ENCODE measurements at places on chromosomes 6 and 20.

- DNase-seq, result no peak
Observed at GRCh38 chr6:46056906-46057529, 41.4 kb upstream of the CLIC5 start.

GRCh38 chr6:161254464-161255253 is 19.2 kb downstream of the AGPAT4 start:
- no peak for DNase-seq

GRCh38 chr6:35025232-35026188 is 115.6 kb downstream of the TCP11 start:
- DNase-seq, result no peak

- DNase-seq, result peak; percentile 8
Observed at GRCh38 chr6:83467620-83468036, 36.8 kb upstream of the ME1 start.

DNA sequence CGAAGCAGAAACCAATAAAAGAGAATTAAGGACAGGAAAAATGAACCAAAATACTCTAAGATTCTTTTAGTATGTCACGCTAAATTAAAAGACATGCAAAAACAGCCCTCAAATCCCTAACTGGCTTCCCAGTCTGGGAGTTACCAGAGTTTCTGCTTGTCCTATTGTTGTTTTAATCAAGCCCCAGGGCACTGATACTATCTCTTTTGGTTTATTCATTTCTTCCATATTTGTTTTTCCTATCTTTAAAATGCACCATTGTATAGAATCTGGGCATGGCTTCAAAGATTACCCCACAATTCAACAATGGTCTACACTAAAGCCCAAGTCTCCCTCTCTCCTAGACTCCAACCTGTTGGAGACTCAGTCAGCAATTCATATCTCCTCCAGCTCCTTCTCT is 169.1 kb downstream of the MYLK4 start:
- no peak for DNase-seq

DNA sequence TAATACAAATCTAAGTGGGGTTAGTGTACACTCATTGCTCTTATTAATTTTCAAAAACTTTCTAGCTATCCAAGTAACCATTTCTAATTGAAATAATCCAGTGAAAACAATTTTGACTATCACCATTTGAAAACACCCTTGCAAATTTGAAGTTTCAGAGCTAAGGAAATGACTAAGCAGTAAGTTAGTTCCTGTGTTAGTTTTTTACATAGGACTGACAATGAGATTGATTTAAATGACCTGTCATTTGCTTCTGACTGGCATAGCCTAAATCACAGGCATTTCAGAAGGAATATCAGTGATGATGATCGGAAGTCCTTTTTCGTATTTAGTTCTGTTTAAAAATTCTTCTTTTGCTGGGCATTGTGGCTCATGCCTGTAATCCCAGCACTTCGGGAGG is 27.0 kb downstream of the STK4 start:
- DNase-seq, result no peak

- DNase-seq, result no peak
Observed at GRCh38 chr6:2108700-2109306, 136.6 kb downstream of the GMDS start.

GRCh38 chr20:20203784-20204183 is 151.5 kb downstream of the CFAP61 start:
- no peak for DNase-seq

DNA sequence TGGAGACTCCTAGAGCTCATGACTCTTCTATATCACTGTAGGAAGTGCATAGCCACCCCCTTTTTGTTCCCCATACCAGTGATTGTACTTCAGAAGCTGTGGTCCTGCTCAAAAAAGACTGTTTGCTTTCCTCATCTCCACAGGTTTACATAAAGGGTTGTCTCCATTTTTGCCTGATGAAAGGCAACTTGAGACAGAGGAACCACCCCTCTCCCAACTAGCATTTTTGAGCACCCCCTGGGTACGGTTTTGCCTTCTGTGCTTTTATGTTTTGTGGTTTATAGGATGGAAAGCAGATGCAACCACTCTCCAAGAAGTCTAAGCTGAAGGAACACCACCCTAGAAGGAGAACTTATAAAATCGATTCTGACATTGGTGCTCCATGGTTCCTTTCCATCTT is 127.7 kb upstream of the SUPT3H start:
- no peak for DNase-seq

DNA sequence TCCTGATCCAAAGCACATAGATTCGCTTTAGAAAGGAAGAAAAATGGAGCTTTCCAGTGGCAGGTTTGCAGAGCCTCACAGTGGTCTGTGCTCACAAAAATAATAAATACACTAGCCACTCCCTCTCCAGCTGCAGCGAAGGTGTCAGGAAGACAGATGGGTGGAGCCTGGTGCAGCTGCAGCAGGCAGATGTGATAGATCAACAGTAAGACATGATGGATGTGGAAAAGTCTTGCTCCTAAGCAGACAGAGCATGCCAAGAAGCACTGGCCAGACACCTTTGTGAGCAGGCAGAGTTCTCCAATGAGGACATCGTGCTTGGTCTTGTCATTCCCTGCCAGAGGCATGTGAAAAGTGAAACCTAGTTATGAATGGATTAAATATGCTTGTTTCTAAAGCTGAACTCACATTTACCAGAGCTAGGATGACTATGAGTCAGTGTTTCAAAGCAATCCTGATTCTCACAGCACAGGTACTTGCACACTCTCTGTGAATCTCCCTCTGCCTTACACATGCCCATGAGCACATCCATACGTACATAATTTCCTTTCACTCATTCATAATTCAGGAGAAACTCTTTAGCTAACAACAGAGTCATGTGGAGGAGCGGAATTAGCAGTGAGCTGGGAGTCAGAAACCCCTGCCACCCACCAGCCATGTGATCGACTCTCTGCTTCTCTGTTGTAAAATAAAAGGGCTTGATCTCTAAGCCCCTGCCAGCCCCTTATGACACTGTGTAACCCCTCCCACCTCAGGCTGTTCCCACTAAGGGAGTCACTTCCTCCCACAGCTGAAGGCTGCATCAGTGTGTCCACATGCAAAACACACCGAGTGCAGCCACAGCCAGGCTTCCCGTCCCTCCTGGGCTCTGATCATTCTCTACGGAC is 111.2 kb downstream of the SCML4 start:
- DNase-seq, result peak; percentile 58

GRCh38 chr6:170174124-170174770 is 116.6 kb downstream of the DLL1 start:
- no peak for DNase-seq

GRCh38 chr20:56932575-56933330 is 303.6 kb downstream of the TFAP2C start:
- no peak for DNase-seq

GRCh38 chr6:21885532-21886114 is 292.1 kb downstream of the SOX4 start:
- DNase-seq, result peak; percentile 62

- no peak for DNase-seq
Observed at GRCh38 chr6:164336455-164336854, 921.9 kb downstream of the QKI start.

DNA sequence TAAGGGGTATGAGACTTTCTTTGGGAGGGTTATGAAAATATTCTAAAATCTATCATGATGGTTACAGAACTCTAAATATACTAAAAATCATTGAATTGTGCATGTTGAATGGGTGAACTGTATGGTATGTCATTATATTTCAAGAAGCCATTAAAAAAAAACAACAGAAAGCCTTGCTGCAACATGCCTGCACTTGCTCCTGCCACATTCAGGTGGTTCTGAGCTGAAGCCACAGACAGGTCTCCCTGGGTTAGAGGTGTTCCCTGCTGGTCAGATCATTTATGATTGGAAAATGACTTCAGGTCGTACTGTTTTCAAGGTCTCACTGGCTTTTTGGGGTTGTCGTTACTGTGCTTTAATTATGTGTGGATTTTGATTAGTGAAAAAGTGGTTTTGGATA is 13.3 kb downstream of the GMPR start:
- DNase-seq, result no peak

GRCh38 chr6:53926505-53926904 is 131.7 kb downstream of the LRRC1 start:
- no peak for DNase-seq

DNA sequence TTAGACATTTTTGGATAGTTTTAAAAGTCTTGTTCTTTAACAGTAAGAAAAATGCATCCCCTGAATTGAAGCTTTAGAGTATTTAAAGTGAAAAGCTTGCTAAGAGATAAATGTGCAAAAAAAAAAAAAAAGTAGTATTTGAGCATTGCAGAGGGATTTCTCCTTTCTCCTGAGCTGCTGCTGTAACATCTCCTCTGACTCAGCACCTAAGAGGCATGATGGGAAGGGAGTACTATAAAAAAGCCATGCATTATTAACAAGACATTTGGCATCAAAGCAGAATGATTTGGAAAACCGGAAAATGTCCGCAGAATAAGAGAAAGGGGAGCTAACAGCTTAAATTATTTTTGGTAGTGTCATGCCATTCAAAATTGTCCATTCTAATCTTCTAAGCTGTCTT is 27.9 kb downstream of the B4GALT5 start:
- no peak for DNase-seq
